ENCODE measurements at places on chromosomes 3 and 15.

DNA sequence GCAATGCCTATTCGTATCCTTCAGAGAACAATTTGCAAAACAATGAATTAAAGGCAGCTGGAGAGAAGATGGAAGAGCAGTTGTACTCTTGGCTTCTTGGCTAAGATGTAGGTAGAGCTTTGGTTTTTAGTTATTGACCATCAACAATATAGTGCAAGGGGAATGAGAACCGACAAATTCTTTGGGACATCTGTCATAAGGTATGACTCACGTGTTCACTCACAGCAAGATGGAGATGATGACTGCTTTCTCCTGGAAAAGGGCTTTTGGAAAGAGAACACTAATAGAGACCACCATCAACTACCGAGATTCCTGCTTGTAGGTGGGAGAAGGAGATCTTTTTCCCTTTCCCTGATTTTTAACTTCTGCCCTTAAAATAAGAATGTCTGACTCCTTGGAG lies 234.9 kb downstream of the NTRK3 start:
- no peak for DNase-seq
- no peaks in the 10 kb centered on the region for H3K36me3 ChIP-seq
- no peaks in the 10 kb centered on the region for H3K4me1 ChIP-seq
- H3K4me3 ChIP-seq = no peak overlapping the region

- H3K27ac ChIP-seq = no peak overlapping the region
- H3K4me1 ChIP-seq = peaks cover 6% of the 10 kb centered on the region
- DNase-seq = no peak
- H3K4me3 ChIP-seq = no peak overlapping the region
Observed at GRCh38 chr3:54026543-54026942, 95.8 kb upstream of the CACNA2D3 start.

DNA sequence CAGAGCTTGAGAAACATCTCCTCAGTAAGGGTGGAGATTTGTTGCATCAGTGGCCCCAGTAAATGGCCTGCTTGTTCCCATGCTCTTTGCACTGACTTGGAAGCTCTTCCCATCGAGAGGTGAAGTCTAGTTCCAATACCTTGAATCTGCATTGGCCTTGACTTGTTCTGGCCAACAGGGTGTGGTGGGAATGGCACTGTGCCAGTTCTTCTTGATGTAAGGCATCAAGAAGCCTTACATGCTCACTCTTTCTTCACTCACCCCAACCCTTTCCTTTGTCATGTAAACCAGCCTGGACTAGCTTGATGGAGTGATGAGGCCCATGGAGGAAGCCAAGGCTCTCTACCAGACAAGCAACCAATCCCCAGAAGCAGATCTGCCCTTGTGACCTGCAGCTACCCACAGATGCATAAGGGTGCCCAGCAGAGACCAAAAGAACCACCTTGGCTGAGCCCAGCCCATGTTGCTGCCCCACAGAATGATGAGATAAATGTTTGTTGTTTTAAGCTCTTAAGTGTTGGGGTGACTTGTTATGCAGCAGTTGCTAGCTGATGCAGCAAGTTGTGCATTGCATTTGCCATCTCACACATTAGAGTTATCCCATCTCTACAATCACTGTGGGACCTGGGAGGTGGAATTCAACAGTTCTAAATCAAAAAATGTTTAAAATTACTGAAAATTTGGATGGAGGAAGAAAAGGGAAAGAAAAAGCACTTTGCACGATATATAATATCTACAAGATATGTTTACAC lies 11.1 kb upstream of the MGLL start:
- peaks cover 52% of the 10 kb centered on the region for H3K4me1 ChIP-seq
- DNase-seq = no peak
- no peak overlapping the region for H3K27ac ChIP-seq
- H3K27me3 ChIP-seq = no peaks in the 10 kb centered on the region

GRCh38 chr15:62492900-62493299 lies 327.8 kb upstream of the C2CD4B start:
- no peaks in the 10 kb centered on the region for H3K4me1 ChIP-seq
- DNase-seq = no peak
- no peak overlapping the region for H3K27ac ChIP-seq
- H3K36me3 ChIP-seq = no peaks in the 10 kb centered on the region
- H3K4me3 ChIP-seq = no peak overlapping the region
- no peaks in the 10 kb centered on the region for H3K27me3 ChIP-seq

GRCh38 chr3:126828306-126828705 lies 124.3 kb downstream of the CHCHD6 start:
- H3K36me3 ChIP-seq = no peaks in the 10 kb centered on the region
- no peak for DNase-seq
- no peaks in the 10 kb centered on the region for H3K4me1 ChIP-seq
- no peak overlapping the region for H3K4me3 ChIP-seq
- H3K27me3 ChIP-seq = no peaks in the 10 kb centered on the region
- no peak overlapping the region for H3K27ac ChIP-seq

- no peak for DNase-seq
- H3K36me3 ChIP-seq = peaks cover 16% of the 10 kb centered on the region
- H3K4me3 ChIP-seq = no peak overlapping the region
Observed at GRCh38 chr3:23913873-23914743, 2.7 kb downstream of the NKIRAS1 start.

GRCh38 chr3:45023675-45024074 lies 2.4 kb upstream of the CLEC3B start:
- H3K27me3 ChIP-seq = no peaks in the 10 kb centered on the region
- H3K36me3 ChIP-seq = no peaks in the 10 kb centered on the region
- H3K27ac ChIP-seq = no peak overlapping the region
- DNase-seq = no peak
- H3K4me3 ChIP-seq = no peak overlapping the region

- H3K27ac ChIP-seq = no peak overlapping the region
- H3K4me1 ChIP-seq = no peaks in the 10 kb centered on the region
- H3K27me3 ChIP-seq = no peaks in the 10 kb centered on the region
- DNase-seq = no peak
- H3K4me3 ChIP-seq = no peak overlapping the region
- no peaks in the 10 kb centered on the region for H3K36me3 ChIP-seq
Observed at GRCh38 chr15:89186803-89187202, 34.6 kb downstream of the RLBP1 start.

DNA sequence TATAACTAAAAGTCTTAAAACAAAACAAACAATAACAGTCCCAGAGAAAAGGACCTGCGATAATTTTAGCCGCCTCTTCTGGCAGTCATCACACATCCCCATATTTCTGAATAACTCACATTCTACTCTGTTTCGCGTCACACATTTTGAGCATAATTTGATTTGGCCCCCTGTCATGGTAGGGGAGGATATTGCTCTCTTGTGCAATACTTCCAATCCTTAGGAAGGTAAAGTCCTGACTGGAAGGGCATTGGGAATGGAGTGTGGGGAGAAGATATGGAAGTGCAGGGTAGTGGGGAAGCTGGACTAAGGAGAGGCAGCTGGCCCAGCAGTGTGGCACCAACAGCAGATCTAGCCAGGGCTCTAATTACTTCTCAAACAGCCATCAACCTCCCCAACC lies 11.3 kb upstream of the FSIP1 start:
- no peak overlapping the region for H3K4me3 ChIP-seq
- peaks cover 3% of the 10 kb centered on the region for H3K4me1 ChIP-seq
- DNase-seq = no peak
- H3K27me3 ChIP-seq = no peaks in the 10 kb centered on the region
- H3K27ac ChIP-seq = no peak overlapping the region

DNA sequence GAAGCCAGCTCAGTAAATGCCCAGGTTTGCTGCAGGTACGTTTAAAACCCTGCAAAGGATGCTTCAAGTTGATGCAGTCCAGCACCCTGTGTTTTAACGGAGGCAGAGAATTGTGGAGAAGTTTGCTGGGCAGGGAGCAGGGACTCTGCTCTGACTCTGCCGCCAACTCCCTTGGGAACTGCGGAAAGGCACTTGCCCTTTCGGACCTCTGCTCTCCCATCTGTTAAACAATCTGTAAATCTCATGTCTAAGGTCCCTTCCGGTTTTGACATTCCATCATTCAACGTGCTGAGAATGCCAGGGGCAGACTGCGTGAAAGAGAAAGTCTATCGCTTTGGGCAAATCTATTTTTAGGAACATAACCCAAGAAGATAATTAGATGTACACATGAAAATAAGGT lies 184.5 kb downstream of the OPA1 start:
- H3K36me3 ChIP-seq = no peaks in the 10 kb centered on the region
- H3K27ac ChIP-seq = no peak overlapping the region
- H3K4me3 ChIP-seq = peak overlapping the region; percentile 12
- no peaks in the 10 kb centered on the region for H3K27me3 ChIP-seq
- DNase-seq = no peak
- peaks cover 16% of the 10 kb centered on the region for H3K4me1 ChIP-seq

DNA sequence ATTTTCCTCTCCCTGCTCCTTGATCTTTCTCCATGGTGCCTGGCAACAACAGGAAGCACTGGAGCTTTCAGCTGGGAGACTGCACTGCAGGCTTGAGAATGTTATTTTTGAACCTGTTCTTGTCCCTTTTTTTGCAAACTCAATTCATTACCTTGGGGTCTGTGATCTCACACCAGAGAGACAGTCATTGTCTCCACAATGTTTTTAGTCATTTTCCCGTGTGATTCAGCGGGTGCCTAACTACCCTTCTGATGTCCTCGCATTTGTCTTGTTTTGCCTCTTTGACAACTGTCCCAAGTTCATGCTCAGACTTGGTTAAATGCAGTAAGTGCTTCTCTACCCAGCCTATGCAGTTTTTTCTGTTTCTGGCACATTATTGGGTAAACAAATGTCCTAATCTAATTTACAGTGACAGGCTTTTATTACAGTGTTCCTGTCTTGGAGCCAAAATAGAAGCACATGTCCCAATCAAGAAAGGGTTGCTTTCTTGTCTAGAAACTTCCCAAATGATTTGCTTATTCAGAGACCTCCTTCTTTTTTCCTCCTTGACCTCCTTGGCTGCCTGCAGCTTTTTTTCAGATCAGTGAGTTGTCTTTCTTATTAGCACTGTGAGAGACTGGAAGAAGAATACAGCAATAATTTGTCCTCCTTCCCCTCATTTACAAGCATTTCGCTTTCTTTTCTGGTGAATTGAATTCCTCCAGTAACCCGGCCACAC lies 162.4 kb downstream of the NSUN3 start:
- no peak overlapping the region for H3K27ac ChIP-seq
- H3K36me3 ChIP-seq = no peaks in the 10 kb centered on the region
- H3K4me1 ChIP-seq = no peaks in the 10 kb centered on the region
- DNase-seq = no peak
- H3K27me3 ChIP-seq = no peaks in the 10 kb centered on the region
- H3K4me3 ChIP-seq = no peak overlapping the region

GRCh38 chr3:186529201-186529999 lies 14.8 kb downstream of the CRYGS start:
- no peak overlapping the region for H3K4me3 ChIP-seq
- H3K27me3 ChIP-seq = no peaks in the 10 kb centered on the region
- DNase-seq = peak; percentile 58
- H3K4me1 ChIP-seq = peaks cover 62% of the 10 kb centered on the region
- H3K36me3 ChIP-seq = no peaks in the 10 kb centered on the region

DNA sequence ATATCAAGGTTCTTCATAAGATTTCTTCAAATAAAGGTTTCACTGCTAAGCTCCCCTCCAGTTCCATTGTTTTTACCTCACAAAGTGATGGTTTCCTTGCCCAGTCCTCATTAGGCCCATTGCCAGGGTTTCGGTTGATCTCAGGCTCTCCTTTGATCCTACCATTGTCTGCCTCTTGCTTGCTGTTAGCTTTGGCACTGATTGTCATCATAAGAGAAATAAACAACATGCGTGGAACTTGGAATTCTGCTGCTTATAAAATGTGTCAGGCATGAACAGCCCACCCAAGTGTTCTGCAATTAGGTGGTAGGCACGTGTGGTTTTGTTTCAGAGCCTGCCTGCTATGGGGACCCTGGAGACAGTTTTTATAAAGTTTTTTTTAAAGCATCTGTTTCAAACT lies 107.6 kb upstream of the BFSP2 start:
- no peak overlapping the region for H3K4me3 ChIP-seq
- H3K27ac ChIP-seq = no peak overlapping the region
- H3K4me1 ChIP-seq = peaks cover 23% of the 10 kb centered on the region
- no peaks in the 10 kb centered on the region for H3K27me3 ChIP-seq

GRCh38 chr15:63601026-63601703 lies 4.0 kb downstream of the FBXL22 start:
- H3K27ac ChIP-seq = peak overlapping the region; percentile 79
- H3K27me3 ChIP-seq = no peaks in the 10 kb centered on the region
- peak overlapping the region; percentile 90 for H3K4me3 ChIP-seq
- DNase-seq = no peak
- H3K4me1 ChIP-seq = peaks cover 83% of the 10 kb centered on the region
- H3K36me3 ChIP-seq = no peaks in the 10 kb centered on the region
